ENCODE measurements at places on chromosomes 5 and 9.

- DNase-seq, result no peak
These were observed 6.5 kb upstream of the GLE1 start for GRCh38 chr9:128497824-128498610.

DNA sequence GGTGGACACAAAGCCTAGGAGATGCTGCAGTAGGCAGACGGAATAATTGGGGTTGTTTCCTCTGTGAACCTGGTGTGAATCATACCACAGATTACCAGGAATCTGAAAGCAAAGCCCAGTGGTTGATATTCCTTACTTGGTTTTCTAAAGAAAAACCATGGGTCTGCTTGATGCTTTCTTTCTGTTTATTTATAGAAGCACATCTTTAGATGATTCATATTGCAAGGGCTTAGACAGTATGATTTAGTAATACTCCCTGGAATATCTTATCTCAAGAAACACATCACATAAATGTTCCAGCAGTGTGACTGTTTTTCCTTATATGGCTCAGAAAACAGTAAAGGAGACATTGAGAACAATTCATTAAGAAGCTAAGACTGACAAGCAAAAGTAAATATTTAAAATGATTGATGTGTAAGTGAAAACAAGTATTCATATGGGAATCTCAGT is 623.3 kb downstream of the RAB3C start:
- DNase-seq, result no peak

- no peak for DNase-seq
These were observed 18.4 kb upstream of the SCGB3A2 start for GRCh38 chr5:147859962-147860640.

DNA sequence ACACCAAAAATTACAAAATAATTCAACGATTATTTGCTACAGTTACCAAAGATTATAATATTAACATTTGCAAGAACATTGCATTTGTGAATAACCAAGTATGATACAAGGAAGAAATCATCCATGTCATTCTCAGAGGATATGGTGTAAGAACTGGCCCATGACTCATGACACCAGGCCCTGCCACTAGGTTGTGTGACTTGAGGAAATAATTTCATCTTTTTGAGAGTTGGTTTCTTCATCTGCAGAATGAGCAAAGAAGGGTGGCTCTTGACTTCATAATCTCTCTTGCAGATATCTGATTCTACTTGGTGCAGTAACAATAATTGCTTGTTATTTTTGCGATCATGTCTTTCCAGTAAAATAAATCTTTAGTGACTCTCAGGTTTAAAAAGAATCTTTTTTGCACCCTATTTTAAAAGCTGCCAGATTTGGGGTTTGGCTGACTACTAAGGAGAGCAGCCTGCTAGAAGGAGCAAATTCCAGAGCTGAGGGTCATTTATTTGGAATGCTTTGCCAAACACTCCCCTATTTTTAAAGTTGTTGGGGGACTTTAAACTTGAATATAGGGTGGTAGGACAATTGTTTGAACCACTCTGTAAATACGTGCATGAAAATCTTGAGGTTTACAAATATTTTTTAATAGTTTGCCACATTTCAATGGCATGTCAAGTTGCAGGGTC is 23.5 kb downstream of the ITGA1 start:
- DNase-seq, result no peak

- no peak for DNase-seq
These were observed 3.0 kb upstream of the TUT7 start for GRCh38 chr9:86356871-86357866.

DNA sequence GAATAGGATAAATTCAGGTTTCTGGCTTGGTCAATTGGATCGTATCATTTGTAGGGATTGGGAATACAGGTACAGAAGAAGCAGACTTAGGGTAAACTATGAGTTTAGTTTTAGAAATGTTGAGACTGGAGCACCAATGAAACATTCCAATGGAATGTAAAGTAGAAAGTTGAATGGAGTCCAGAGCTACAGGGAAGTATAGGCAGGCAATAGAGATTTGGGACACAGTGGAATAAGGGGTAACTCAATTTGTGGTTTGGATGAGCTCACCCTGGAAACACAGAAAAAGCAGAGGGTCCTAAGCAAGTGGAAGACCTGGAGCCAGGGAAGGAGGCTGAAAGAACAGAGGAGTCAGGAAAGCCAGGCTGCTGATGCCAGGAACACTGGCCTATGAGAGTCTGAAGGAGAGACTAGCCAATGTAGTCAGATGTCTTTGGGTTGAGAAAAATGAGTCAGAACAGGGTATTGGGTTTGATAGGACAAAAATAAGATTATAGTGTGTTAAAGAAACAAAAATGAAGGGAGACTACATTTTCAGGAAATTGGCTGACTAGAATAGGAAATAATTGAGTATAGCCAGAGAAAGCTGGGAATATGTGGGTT is 72.8 kb downstream of the STARD4 start:
- no peak for DNase-seq

DNA sequence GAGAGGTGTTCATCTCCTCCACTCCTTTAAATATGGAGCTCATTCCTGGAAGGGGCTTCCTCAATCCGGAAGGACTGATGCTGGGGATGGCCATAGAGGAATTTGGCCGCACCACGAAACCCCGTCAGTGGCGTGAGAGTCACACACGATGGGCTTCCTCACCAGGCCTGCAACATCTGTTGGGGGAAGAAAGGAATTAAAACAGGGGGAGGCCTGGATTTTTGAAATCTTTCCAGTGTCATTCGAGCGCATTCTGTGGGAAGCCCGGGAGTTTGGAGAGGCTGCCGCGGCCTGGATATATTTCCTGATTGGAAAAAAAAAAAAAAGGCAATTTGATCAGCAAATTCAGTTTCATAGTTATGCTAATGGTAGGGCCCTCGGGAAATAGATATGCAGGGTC is 76.3 kb upstream of the ORM1 start:
- no peak for DNase-seq

- DNase-seq, result no peak
These were observed 39.7 kb upstream of the CDKN2AIPNL start for GRCh38 chr5:134451225-134451935.

GRCh38 chr5:142584891-142585290 is 101.0 kb downstream of the FGF1 start:
- no peak for DNase-seq

DNA sequence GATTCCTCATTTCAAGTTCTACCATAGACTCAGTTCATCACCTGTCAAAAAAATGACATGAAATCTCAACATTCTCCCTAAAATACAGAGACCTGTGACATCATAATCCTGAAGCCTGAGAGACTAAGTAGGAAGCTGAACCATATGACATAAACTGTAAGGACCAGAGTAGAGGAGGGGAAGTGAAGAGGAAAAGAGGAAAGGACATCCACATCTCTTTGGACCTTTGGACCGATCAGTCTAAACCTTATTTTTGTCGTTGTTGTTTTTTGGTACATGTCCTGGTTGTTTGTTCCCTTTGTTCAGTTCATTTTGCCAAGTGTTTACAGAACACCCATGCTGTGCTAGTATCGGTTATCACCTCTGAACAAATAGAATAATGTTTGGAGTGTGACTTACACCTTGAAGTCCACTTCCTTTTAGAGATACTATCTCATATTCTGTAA is 41.9 kb downstream of the LURAP1L start:
- no peak for DNase-seq

DNA sequence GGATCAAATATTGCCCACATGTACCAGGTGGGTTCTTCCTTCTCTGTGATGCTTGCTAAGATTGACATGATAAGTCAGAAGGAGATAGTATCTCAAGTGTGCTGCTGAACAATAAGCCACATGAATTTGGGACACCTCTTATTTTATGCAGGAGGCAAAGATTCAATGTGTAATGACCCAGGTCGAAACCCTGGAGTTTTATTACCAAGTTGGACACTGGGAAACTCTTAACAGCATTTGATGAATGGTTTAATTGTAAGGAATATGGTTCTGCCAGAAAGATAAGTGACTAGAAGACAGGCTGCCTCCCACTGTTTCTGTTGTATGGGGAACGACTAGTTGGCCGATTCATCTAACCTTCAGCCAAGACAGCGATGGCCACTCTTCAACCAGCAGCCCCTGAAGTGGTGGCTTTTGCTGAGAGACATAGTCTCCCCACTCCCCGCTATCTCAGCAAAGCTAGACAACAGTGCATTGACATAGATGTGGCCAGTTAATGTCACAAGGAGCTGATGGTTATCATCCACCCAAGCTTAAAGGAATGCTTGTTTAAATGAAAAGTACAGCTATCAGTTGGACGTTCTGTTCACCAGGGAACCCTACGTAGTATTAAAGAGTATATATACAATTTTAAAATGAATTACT is 407.7 kb downstream of the KDM4C start:
- no peak for DNase-seq

DNA sequence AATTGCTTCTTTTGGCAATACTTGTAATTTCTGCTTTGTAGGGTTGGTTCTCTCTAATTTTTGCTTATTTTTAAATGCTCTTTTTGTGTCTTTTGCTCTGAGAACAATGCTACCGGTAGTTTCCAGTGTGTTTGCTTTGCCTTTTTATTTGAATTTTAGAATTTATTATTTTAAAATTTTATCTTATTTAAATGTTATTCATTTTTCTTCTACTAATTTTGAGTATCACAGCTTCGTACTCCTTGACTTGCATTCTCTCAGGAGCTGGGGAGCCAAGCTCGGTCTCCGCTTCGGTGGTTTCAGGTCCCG is 45.9 kb downstream of the ANXA2R start:
- no peak for DNase-seq

GRCh38 chr9:22119522-22120158 is 110.5 kb upstream of the CDKN2B start:
- peak; percentile 7 for DNase-seq

GRCh38 chr5:78799266-78800017 is 150.9 kb upstream of the LHFPL2 start:
- DNase-seq, result no peak

DNA sequence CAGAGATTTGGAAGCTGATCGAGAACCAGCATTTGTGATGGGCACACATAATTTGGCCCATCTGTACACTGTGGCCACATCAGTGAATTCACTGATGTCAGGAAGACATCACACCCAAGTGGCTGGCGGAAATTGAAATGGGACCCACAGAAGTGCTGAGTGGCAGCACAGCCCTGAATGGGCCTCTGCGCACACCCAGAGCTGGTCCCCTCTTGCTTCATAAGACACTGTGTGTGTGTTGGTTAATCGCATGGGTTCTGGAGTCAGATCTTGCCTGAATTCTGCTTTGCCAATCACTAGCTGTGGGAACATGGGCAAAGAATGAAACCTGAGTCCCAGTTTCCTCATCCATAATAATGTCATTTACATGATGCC is 72.2 kb downstream of the PCSK5 start:
- no peak for DNase-seq

GRCh38 chr9:98864281-98865174 is 57.1 kb downstream of the GALNT12 start:
- no peak for DNase-seq

DNA sequence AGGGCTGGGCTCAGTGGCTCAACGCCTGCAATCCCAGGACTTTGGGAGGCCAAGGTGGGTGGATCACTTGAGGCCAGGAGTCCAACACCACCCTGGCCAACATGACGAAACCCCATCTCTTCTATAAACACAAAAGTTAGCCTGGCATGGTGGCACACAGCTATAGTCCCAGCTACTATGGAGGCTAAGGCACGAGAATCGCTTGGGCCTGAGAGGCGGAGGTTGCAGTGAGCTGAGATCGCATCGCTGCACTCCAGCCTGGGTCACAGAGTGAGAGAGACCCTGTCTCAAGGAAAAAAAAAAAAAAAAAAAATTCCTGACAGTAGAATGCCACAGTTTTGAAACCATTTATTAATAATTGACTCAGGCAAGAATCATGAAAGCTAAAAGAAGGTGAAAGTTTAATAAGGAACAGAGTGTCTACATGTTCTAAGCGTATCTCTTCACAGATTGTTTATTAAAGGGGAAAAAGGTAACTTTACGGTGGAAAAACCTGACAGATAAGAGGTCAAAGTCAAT is 5.7 kb upstream of the PTGR1 start:
- DNase-seq, result no peak

DNA sequence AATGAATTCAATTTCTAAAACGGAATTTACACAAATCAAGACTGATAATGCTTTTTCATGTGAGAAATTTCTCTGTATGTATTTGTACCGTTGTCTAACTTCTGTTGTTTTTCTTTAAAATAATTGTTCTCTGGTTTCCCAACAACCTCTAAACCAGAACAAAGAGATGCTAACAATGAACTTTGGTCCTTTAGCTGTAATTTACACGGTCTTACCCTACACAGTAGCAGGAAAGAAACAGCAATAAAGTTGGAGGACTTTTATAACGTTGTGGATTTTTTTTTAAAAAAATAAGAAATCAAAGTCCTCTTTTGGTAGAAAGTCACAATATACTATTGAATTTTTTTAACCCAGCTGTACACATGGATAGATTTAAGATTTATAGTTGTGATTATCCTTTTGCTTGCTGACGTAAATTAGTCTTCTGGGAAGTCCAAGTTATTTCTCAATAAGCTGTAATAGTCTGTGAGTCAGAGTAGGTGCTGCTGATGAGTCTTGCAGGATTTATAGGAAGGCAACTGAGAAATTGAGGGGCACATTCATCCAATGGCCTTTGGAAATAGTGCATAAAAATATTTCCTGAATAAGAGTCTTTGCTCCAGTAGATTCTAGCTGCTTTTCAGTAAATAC is 76.8 kb upstream of the PCSK1 start:
- no peak for DNase-seq

DNA sequence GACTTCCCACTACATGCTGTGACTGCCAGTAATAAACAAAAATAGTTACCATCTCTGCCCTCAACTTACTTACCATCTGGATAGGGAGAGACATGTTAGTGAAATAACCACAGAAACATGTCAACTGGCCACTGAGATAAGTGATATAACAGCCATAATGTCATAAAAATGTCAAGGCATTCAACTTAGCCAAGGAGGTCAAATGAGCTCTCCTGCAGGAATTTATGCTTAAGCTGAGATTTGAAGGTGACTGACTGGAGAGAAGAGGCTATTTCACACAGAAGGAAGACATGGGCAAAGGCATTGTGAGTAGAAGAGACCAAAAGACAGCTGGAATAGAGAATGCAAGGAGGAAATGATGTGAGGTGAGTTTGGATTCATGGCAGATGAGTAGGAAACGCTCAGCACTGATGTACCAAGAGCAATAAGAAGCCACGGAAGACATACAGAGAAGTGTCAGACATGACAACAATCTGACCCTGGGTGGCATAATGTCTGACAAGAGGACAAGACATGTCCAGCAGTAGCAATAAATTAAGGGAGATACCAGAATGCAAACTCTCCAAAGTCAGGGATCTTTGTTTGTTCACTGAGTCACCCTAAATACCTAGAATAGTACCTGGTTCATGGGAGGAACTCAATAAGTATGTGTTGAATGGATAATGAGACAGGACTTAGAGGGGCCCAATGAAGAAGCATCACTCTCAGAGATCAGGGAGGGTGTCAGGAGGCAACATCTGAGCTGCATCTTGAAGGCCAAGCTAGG is 318.8 kb downstream of the ACTL7B start:
- DNase-seq, result no peak

GRCh38 chr5:174798551-174798951 is 74.2 kb downstream of the MSX2 start:
- DNase-seq, result no peak

- DNase-seq, result no peak
These were observed 289.9 kb upstream of the SMC2 start for GRCh38 chr9:103804077-103804735.
